ENCODE measurements at places on chromosomes 5 and 9.
A peak's percentile ranks its signal among the peaks of the same experiment; 100 is the strongest.

- DNase-seq = no peak
These were observed 61.5 kb upstream of the SYNPO start for GRCh38 chr5:150578781-150579461.

GRCh38 chr5:54717459-54717858 lies 199.9 kb downstream of the SNX18 start:
- DNase-seq = no peak

DNA sequence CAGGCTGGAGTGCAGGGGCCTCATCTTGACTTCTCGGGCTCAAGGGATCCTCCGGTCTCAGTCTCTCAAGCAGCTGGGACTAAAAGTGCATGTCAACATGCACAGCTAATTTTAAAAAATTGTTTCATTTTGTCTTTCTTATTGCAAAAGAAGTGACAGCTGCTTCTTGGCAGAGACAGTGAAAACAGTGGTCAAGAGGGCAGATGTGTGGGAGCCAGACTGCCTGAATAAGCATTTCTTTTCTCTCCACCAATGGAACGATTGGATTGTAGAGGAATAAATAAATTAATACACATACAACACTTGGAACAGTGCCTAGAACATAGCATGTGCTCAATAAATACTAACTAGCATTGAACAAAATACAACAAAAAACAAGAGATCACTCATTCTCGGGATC lies 27.4 kb upstream of the KIF4B start:
- DNase-seq = no peak

DNA sequence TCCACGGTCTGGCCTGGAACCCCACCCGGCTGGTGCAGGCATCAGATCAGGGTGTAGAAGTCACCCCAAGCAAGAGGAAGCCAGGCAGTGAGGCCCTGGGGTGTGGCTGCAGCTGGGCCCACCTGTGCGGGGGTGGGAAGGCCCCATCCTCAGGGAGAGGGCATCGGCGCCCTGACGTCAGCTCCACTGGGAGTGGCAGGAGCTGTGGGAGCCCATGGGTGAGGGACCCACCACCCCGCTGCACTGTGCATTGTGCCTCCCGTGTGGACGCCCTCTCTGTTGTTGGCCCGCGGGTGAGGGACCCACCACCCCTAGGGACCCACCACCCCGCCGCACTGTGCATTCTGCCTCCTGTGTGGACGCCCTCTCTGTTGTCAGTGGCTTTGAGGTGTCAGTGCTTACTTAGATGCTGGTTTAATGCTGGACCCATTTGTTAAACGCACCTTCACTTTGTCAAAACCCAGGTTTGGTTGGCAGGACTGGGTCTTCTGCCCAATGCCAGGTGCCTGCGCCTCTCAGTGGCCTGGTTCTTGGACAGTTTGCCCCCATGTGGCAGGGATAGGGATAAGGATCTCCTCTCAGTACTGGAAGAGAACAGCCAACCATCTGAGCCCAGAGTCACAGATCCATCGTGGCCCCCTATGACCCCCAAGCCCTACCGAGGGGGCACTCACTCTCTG lies 6.9 kb upstream of the EXOC3 start:
- no peak for DNase-seq

DNA sequence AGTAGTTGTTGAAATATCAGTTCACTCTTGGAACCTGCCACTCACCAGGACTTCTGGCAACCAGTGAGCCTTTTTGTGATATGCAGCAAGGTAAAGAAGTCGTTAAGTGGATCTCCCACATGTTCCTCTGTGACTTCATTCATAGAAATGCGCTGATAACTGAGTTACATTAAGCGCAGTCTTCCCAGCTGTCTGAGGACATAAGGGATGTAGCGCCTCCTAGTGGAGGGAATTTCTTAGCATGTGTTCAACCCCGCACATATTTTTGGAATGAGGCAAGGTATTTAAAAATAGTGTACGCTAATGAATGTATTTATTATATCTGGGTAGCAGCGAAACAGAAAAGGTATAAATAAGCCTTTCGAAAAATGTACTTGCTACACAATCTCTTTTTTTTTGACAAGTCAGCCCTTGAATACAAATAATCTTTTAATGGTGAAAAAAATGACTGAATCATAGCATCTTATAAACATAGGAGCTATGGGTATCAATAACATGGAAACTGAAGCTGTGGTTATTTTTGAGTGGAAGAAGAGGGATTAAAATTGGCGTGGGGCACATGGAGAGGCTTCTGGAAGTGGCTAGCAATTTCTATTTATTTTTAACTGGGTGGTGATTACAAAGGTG lies 38.0 kb downstream of the PALM2AKAP2 start:
- no peak for DNase-seq

- DNase-seq = peak; percentile 42
These were observed at the start of gene SUSD1 for GRCh38 chr9:112174965-112175795. SUSD1 (minus strand) TSS chr9:112175297; CDS start chr9:112175235, 62 bp downstream.

GRCh38 chr9:113931140-113931539 lies 55.0 kb downstream of the ZNF618 start:
- no peak for DNase-seq

GRCh38 chr5:92222449-92222848 lies 839.3 kb upstream of the ARRDC3 start:
- no peak for DNase-seq

- DNase-seq = no peak
These were observed 40.2 kb upstream of the FCN1 start for GRCh38 chr9:134957945-134958227.

GRCh38 chr9:83425240-83425639 lies 113.0 kb downstream of the FRMD3 start:
- no peak for DNase-seq

GRCh38 chr5:142183561-142183960 lies 75.0 kb downstream of the NDFIP1 start:
- no peak for DNase-seq

- no peak for DNase-seq
These were observed 622.1 kb downstream of the PSAT1 start for GRCh38 chr9:78918976-78919375.

DNA sequence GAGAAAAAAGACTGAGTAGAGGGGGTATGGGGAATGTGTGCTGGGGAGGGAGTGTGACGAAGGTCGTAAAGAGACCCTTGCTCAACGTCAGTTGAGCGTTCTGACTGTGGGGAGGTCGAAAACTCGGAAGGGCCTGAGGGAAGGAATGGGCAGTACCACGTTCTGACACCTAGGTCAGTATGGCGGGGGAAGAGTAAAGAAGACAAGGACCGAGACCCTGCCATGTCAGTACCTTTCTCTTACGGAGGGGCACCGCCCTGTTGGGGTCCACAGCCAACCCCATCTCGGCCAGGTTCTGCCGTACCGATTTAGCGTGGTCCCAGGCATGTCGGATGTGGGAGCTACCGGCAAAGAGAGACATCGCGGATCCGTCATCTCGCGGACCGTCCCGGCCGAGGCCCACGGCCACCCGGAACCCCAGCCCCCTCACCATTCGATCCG lies 375 bp downstream of the NOP16 start:
- no peak for DNase-seq

GRCh38 chr5:38755181-38755580 lies 90.6 kb upstream of the OSMR start:
- no peak for DNase-seq

- DNase-seq = no peak
These were observed 101.9 kb downstream of the F2RL2 start for GRCh38 chr5:76521240-76521758.

DNA sequence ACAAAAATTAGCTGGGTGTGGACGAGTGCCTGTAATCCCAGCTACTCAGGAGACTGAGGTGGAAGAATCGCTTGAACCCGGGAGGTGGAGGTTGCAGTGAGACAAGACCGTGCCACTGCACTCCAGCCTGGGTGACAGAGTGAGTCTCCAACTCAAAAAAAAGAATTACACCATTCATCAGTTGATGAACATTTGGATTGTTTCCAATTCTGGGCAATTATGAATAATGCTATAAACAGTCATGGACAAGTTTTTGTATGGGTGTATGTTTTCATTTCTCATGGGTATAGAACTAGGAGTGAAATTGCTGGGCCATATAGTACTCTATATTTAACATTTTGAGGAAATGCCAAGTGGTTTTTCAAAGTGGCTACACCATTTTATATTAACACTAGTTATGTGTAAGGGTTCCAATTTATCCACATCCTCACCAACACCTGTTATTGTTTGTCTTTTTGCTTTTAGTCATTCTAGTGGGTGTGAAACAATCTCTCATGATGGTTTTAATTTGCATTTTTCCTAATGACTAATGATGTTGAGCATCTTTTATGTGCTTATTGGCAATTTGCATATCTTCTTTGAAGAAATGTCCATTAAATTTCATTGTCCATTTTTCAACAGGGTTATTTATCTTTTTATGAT lies 9.0 kb upstream of the CCDC125 start:
- no peak for DNase-seq

GRCh38 chr9:98380065-98380681 lies 124.7 kb upstream of the TBC1D2 start:
- no peak for DNase-seq

DNA sequence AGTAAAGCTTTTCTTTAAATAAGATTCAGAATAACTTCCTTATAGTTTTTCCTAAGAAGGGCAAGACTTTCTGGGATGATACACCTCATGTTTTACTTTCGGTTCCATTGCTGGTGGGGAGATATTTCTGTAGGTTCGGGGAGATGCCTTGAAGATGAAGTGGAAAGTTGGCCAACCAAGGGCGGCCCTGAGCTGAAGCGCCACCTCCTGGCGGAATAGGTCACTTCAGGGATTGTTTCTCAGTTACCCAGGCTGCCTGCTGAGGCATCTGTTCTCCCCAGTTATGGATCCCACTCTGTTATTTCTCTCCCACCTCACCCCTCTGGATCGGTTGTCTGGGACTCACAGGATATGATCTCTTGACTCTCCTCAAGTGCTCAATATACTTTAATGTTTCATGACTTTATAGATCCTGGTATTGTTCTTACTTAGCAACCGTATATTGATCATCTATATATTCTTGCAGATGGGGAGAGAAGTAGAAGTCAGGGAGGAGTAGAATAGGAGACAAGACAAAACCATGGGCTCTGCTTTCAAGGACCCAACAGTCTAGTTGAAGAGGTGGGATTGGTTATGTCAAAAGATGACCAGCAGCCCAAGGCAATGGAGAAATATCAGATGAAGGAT lies 23.4 kb downstream of the MEGF10 start:
- DNase-seq = peak; percentile 50

DNA sequence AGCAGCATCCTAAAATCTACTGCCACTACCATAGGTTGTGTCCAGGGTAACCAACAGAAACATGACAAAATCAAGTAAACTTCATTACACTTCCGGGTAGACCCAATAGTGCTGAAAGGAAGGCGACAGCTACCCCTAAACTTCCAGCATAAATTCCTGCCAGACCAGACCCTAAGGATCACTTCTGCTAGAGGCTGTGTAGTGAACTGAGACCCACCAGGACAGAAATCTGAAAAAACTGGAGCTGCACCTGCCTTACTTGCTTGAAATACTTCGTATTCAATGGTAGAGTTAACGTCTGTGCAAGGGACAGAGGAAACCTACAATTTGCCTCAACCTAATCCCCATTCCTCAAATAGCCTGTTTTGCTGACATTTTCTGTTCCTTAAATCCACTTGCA lies 1.0 kb upstream of the SECISBP2 start:
- DNase-seq = no peak

GRCh38 chr9:130243882-130244170 lies 21.7 kb upstream of the HMCN2 start:
- no peak for DNase-seq
